Left colon (tissue), 2 donors: ENCODE measurements at places on chromosomes 3 and 15.
A peak's percentile ranks its signal among the peaks of the same experiment; 100 is the strongest.

GRCh38 chr3:171176244-171176933 lies 149.9 kb upstream of the SLC2A2 start:
- DNase-seq = no peak

DNA sequence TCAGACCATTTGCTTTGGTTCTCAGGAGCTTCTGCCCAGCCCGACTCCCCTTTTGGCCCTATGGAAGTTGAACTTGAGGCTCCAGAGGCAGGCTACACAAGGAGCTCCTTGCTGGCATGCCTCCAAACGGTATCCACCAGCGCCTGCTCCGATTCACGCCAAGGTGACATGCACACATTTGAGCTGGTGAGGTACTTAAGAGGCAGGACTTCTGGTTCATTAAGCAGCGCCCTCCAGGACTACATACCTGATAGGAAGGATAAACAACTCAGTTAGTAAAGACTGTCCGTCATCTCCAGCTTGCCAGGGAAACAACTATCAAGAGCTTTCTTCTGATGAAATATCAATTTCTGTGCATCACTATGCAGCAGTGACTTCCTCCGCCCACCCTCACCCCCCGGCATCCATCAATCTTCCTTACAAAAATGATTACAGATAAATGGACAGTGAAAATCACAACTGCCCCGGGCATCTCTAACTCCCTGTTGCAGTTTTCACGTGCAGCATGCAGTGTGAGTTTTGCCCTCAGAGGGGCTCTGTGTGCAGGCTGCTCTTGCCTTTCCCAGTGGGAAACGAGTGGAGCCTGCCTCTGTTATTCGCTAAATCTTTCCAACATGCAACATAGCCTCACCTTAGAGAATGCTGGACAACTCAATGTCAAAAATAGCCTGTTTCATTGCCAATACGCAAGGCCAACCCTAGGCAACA lies 122.9 kb downstream of the ARRDC4 start:
- DNase-seq = no peak

DNA sequence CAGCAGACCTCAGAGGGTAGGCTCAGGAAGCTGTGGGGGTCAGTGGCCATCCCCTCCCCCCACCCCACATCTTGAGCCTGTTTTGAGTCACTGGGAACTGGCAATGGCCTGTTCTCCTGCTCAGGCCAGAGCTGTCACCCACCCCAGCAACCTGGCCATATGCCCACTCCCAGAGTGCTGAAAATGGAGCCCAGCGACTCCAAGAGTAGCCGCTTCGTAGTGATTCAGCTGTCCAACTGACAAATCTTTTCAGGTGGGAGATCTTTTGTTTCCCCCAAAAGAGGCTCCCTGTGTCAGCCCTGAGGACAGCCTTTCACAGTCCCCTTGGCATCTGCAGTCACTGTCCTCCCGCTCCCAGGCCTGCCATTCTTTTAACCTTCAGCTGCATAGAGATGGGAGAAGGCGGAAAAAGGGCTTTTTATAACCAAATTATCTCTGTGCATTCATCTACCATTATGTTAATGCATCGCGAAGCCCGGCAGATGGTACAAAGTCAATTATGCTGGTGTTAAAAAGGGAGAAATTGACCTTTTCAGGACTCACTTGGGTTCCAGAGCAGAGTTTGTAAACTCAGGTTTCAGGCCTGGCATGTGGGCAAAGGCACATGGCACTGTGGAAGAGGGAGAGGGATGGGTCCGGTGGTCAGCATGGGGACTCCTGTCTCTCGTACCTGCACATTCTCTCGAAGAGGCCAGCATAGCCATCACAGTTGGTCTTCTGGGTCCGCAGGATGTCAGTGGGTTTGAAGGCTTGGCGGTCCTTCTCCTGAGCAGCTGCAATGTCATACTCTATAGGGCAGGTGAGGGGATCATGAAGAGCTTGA lies 32.1 kb downstream of the KY start:
- DNase-seq = no peak

- no peak for DNase-seq
Measured at GRCh38 chr3:139548801-139549200, 9.3 kb upstream of the RBP1 start.

GRCh38 chr3:94904156-94904674 lies 841.4 kb downstream of the NSUN3 start:
- no peak for DNase-seq

GRCh38 chr15:38389924-38390542 lies 63.9 kb upstream of the FAM98B start:
- DNase-seq = peak; percentile 77

GRCh38 chr15:22944651-22945050 lies 35.5 kb downstream of the CYFIP1 start:
- peak; percentile 84 for DNase-seq

GRCh38 chr15:96365781-96366525 lies 35.5 kb downstream of the NR2F2 start:
- DNase-seq = no peak

- no peak for DNase-seq
Measured at GRCh38 chr3:35709691-35710090, 70.4 kb downstream of the ARPP21 start.

DNA sequence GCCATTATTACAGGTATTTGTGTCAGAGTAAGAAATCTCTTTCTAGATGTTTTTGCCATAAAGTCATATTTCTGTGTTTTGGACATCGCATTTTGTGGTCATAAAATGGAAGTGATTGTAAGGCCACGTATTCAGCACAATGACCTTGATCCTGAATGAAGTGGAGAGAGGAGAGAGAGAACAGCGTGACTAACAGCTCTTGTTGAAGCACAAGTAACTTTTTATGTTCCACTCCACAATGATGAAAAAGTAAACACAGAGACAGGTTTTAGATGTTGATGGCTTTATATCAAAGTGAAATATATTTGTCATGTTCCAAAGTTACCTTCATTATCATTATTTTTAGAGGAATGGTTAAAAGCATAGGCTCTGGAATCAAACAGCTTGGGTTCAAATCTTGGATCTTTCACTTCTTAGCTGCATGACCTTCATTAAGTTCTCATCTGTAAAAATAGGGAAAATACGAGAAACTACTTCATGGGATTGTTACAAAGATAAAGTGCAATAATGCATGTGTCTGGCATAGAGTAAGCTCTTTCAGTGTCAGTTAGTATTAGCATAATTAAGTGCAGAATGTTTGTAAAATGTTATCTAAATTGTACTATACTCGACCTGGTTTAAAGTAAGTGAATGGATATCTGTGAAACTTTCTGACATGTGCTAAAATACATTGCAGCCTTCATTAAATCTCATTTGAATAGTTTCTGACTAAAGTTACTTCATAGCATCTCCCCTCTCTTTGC lies 341.5 kb upstream of the DNAJC19 start:
- no peak for DNase-seq

DNA sequence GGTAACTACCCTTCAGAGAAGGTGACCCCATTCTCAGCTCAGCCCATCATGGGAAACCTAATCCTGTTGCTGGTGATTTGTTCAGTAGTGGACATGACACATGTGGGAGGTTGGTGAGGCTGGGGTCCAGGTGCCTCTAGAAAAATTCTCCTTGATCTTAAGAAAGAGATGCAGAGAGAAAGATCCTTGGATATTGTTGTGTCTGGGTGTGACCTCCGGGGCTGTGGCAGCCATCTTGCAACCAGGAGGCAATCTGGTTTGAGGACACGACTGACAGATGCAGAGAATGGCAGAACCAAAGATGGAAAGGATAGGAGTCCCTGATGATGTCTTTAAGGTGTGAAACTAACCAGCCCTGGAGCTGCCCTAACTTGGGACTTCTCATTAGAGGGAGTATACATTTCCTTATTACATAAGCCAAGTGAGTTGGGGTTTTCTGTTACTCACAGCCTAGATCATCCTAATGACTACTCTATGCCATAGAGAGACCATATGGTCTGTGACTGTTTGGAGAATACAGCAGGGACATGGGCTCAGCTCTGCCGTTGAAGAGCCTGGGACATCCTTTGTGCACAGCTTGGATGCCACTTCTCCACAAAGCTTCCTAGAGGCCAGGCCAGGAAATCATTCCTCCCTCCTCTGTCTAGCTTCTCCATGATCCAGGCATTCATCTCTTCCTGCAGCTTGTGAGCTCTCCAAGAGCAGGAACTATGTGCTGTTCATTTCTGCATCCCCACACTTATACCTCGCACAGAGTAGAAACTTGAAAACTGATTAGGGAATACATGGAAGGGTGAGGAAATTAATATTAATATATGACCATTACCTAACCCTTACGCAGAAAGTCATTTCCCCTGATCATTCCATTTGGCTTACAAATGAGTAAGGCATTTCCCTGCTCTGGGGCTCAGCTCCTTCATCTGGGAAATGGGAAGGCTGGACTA lies 45.9 kb downstream of the HRH1 start:
- no peak for DNase-seq

DNA sequence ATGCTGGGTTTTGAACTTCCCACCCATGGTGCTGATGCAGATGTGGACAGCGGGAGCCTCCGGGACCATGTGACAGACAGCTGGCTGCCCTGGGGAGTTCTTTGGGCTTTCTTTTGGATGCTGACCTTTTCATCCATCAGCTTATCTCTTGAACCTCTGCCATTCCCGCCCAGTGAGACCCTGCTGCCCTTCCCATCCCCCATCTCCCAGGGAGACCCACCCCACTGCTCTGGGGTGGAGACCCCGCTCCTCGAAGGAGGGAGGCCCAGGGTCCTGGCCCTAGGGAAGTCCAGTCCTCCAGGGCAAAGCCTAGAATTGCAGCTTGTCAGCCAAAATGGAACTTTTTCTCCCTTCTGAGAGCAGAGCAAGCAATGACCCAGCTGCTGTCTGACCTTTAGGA lies 64.0 kb downstream of the ITGA11 start:
- no peak for DNase-seq

DNA sequence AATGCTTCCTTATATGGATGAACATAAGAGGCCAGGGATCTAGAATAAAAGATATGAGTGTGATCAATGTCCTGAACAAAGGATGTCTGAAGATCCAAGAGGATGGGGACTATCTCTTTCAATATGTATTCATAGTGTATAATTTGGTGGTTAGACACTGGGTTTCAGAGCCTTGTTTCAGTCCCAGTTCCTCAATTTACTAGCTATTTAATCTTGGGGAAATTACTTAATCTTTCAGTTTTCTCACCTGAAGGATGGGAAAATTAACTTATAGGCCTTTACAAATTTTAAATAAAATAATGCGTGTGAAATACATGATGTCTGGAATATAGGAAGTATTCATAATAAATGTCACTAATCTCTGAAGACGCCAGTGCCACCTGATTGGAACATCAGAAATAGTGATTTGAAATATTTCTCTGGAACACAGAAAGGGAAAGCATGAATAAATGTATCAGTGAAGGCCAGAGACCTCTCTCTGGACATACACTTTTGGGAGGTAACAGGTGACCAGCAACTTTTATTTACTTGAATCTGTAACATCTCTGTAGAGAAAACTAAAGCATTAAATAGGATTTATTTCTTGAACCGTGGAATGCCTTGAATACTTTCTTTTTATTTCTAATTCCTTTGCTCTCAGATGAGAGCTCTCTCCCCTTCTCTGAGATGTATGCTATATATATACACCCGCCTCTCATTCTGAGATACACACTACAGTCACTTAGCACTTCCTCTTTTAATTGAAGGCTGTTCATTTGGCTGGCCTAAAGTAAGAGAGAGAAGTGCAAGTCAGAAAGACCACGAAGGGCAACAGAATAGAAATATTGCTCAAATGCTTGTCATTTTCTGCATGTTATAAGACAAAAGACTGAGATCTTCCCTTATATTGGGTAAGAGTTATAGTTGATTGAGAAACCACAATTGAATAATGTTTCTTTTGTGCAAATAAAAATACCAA lies 407.1 kb downstream of the LSAMP start:
- DNase-seq = no peak

- DNase-seq = no peak
Measured at GRCh38 chr15:35166730-35167359, 81.8 kb upstream of the NANOGP8 start.

GRCh38 chr15:81888748-81889484 lies 156.9 kb downstream of the MEX3B start:
- DNase-seq = no peak

- no peak for DNase-seq
Measured at GRCh38 chr15:26590676-26591075, 182.2 kb downstream of the GABRB3 start.

DNA sequence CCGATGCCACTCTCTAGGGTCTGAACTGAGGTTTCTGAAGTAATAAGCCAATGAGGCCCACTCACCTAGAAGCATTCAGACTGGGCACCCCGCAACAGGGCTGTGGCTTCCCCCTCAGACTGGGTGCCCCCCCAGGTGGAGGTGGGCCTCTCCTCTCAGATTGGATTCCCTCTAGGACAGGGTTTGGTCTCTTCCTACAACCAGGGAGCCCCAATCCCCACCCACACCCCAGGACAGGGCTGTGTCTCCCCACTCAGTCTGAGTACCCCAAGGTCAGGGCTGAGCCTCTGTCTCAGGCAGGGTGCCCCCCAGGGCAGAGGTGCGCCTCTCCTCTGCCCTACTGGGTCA lies 27.7 kb downstream of the PTH1R start:
- DNase-seq = no peak

- peak; percentile 52 for DNase-seq
Measured at GRCh38 chr3:153284282-153284938, 122.4 kb downstream of the RAP2B start.

- no peak for DNase-seq
Measured at GRCh38 chr3:172709774-172710663, 848 bp downstream of the NCEH1 start.

GRCh38 chr3:55935241-55935640 lies 448.1 kb upstream of the WNT5A start:
- DNase-seq = no peak

- no peak for DNase-seq
Measured at GRCh38 chr15:73965758-73966113, 26.4 kb downstream of the STOML1 start.

DNA sequence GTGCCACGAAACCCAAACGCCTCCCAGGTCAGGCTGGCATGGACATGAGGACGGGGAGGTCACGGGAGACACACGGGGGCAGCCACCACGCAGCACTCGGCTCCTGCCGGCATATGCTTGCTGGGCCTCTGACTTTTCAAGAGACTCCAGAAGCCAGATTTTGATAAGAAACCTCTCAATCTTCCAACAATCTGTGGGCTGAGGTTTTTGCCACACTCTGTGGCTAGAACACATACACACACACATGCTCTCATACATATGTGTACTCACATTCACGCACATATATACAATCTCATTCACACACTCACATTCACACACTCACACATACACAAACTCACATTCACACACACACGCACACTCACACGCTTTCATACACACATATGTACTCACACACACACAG lies 86.7 kb upstream of the LINGO1 start:
- DNase-seq = no peak

GRCh38 chr15:31489801-31490646 lies 163.4 kb downstream of the KLF13 start:
- no peak for DNase-seq

GRCh38 chr3:5650303-5650702 lies 462.8 kb downstream of the EDEM1 start:
- no peak for DNase-seq

GRCh38 chr15:83682476-83683088 lies 28.7 kb downstream of the ADAMTSL3 start:
- no peak for DNase-seq

DNA sequence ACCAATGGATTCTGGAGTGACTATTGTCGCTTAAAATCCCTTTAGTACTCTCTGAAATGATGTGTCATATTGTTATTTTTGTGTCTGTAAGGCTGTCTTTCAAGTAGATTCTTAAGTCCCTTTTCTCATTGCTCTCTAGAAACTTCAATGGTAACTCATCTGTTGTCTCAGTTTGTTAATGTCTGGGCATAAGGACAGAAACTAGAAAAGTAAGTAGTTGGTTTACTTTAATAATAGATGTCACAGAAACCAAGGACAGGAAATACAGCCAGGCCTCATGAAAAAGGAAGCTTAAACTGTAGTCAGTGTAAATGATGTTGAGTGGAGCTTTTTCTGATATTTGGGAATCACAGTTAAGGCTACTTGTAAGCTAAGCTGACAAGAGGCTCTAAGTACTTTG lies 730.2 kb upstream of the DPPA4 start:
- no peak for DNase-seq
